ENCODE measurements at places on chromosomes 5 and 9. TPM values are rescaled to one million over a fixed set of nuclear protein-coding genes. Genes with fewer than 3 reads are reported as not detected.

The NOXA1 gene
- total RNA-seq: 3.3 TPM

The HEMGN gene
- total RNA-seq: 0.48 TPM

The PRELID2 gene
- total RNA-seq: 10.5 TPM

The TMEM215 gene
- not detected for total RNA-seq

The EMB gene
- total RNA-seq: 7.8 TPM

The GLRA1 gene
- not detected for total RNA-seq

The PRR16 gene
- total RNA-seq: 18.1 TPM

The DMRTA1 gene
- 0.38 TPM for total RNA-seq

The SOHLH1 gene
- not detected for total RNA-seq

The ZNF189 gene
- total RNA-seq: 18.8 TPM

The THBS4 gene
- total RNA-seq: 464 TPM

The IFNA21 gene
- total RNA-seq: not detected

The GRIA1 gene
- 0.30 TPM for total RNA-seq

The PCDHB9 gene
- total RNA-seq: 1.3 TPM

The NIPAL4 gene
- total RNA-seq: 0.30 TPM

The DNM1 gene
- total RNA-seq: 7.3 TPM

The SLC36A2 gene
- total RNA-seq: not detected

The SNAPC3 gene
- 31.5 TPM for total RNA-seq

The GMCL2 gene
- not detected for total RNA-seq

The ABCA1 gene
- 5.4 TPM for total RNA-seq

The SPATA31E1 gene
- total RNA-seq: not detected

The ABO gene
- 2.0 TPM for total RNA-seq

The PCDHB4 gene
- 1.3 TPM for total RNA-seq

The ORM1 gene
- not detected for total RNA-seq

The NSG2 gene
- total RNA-seq: 1.5 TPM

The TAF1L gene
- total RNA-seq: not detected

The PCDHGA8 gene
- total RNA-seq: 14.0 TPM

The PCDHB5 gene
- total RNA-seq: 3.2 TPM

The NIM1K gene
- total RNA-seq: 0.08 TPM

The SPINK7 gene
- total RNA-seq: not detected

The FAM221B gene
- not detected for total RNA-seq

The RBM27 gene
- 16.1 TPM for total RNA-seq

The ENTR1 gene
- 23.1 TPM for total RNA-seq

The IARS1 gene
- total RNA-seq: 69.5 TPM

The EQTN gene
- not detected for total RNA-seq

The SPINK6 gene
- not detected for total RNA-seq

The RXRA gene
- total RNA-seq: 42.6 TPM

The TIGD6 gene
- total RNA-seq: 2.7 TPM

The ADAMTS6 gene
- 1.9 TPM for total RNA-seq

The GHR gene
- 10.4 TPM for total RNA-seq

The BAAT gene
- total RNA-seq: 0.22 TPM

The NADK2 gene
- 34.6 TPM for total RNA-seq

The HSPB3 gene
- 210 TPM for total RNA-seq

Data from cardiac septum (tissue), 1 donor.